ENCODE measurements at places on chromosomes 7 and 10.

- H3K4me3 ChIP-seq, result no peak overlapping the region
- no peaks in the 10 kb centered on the region for H3K36me3 ChIP-seq
- no peak overlapping the region for H3K27ac ChIP-seq
- DNase-seq, result no peak
These were observed 72.9 kb upstream of the PODXL start for GRCh38 chr7:131629217-131629882.

DNA sequence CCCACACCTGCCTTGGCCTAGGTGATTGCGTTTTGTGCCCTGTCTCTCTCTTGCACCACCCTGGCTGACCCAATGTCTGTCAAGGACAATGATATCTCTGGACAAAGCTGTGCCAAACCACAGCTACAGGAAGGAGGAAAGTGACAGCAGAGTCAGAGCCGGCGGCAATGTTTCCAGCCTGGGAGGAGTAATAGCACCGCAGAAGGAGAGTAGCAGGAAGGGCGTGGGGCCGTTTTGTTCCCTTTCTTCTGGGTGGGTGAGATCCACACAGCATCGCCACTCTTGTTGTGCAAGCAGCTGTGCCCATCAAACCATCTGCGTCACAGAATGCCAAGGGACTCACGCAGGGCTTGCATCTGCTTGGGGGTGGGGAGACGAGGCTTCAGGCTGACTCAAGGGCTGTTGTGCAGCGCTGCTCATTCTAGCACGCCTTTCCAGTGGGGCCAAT lies 341.6 kb upstream of the AUTS2 start:
- no peaks in the 10 kb centered on the region for H3K36me3 ChIP-seq
- no peak overlapping the region for H3K4me3 ChIP-seq
- H3K27ac ChIP-seq, result no peak overlapping the region
- H3K4me1 ChIP-seq, result peaks cover 3% of the 10 kb centered on the region
- H3K27me3 ChIP-seq, result no peaks in the 10 kb centered on the region

GRCh38 chr7:42690794-42691639 lies 220.9 kb downstream of the C7orf25 start:
- H3K4me3 ChIP-seq, result no peak overlapping the region
- no peak for DNase-seq
- no peaks in the 10 kb centered on the region for H3K4me1 ChIP-seq

- H3K4me3 ChIP-seq, result no peak overlapping the region
- H3K27ac ChIP-seq, result no peak overlapping the region
- peaks cover 53% of the 10 kb centered on the region for H3K36me3 ChIP-seq
- H3K27me3 ChIP-seq, result no peaks in the 10 kb centered on the region
- H3K4me1 ChIP-seq, result peaks cover 7% of the 10 kb centered on the region
These were observed 254.1 kb downstream of the TNS3 start for GRCh38 chr7:47327698-47328391.

GRCh38 chr7:55206235-55207029 lies 158.7 kb upstream of the LANCL2 start:
- H3K4me3 ChIP-seq, result no peak overlapping the region
- no peak for DNase-seq
- no peak overlapping the region for H3K27ac ChIP-seq

DNA sequence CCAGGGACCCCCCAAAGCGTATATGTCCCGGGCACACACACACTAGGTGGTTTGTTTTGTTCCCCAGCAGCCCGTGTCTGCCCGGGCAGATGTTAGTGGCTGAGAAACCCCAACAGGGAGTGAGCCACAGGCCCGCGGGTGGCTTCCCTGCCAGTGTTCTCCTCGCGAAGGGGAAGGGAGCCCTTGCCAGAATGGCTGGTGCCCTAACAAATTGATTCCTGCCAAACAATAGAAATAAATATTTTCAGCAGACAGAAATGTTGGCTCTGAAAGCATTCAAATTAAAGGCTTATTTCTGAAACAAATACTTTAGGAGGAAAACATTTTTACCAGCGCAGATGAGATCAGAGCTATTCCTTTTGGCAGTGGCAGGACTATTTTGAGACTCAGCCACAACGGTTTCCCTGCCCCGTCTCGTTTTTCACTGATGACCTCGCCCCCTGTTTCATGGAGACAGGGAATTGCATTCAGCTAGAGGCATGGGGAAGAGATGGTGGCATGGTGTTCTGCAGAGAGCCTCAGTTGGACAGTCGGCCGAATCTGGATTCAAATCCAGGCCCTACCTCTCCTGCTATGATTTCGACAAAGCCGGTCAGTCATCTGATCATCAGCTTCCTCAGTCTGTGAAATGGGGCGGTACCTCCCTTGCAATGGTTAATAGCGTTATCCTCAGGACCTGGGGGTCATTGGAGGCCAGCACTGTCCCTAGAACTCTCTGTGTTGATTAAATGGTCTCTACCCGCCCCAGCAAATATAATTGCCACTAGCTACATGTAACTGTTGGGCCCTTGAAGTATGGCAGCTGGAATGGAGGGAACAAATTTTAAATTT lies 84.5 kb downstream of the CUX1 start:
- peaks cover 16% of the 10 kb centered on the region for H3K4me1 ChIP-seq
- no peak overlapping the region for H3K4me3 ChIP-seq
- DNase-seq, result no peak
- H3K27me3 ChIP-seq, result no peaks in the 10 kb centered on the region
- no peak overlapping the region for H3K27ac ChIP-seq

DNA sequence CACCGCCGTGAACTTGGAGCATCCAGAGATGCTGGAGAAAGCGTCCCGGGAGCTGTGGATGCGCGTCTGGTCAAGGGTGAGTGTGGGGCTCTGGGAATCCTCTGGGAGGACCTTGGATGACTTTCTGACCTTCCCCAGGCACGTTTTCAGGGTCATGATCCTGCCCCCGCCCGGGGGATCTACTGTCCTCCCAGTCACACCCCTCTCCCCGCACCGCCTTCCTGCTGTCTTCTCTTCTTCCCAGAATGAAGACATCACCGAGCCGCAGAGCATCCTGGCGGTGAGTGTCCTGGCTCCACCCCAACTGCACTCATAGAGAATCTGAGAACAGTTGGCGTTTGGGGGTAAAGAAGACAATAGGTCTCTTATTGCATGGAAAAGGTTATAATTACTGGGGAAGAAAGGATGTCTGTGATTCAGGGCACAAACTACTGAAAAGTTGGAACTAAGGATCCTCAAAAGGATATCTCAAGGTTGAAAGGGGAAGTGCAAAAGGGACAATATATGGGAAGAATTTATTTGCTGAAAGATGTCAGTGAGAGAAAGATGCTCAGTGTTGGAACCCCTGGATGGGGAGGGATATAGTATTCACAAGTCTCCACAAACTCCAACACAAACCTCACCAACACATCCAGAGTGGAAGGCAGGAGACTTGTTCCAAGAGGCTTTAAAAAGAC lies 1.9 kb downstream of the GSTK1 start:
- H3K27ac ChIP-seq, result peak overlapping the region; percentile 83
- no peak for DNase-seq
- H3K4me3 ChIP-seq, result peak overlapping the region; percentile 9

DNA sequence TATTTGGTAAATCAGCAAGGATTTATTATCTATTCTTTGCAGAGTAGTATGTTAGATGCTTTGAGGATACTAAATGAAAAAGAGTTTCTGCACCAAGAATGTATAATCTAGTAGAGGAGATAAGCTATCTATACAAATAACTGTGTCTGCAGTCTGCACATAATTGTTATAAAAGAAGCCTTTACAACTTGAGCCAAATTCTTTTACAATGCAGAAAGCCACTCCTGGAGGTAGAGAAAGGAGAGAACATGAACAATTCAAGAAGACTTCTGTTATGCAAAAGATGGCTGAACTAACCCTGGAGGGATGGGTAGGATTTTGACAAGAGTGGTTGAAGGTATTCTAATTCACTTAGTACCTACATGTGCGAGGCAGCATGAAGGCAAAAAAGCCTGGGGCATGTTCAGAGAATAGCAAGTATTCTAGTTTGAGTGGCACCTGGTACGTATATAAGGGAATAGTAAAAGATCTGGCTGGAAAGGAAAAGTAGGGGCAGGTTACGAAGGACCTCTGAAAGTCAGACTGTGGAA lies 251.1 kb upstream of the KAT6B start:
- H3K27me3 ChIP-seq, result no peaks in the 10 kb centered on the region
- DNase-seq, result no peak
- H3K4me3 ChIP-seq, result no peak overlapping the region
- no peaks in the 10 kb centered on the region for H3K4me1 ChIP-seq
- H3K36me3 ChIP-seq, result peaks cover 35% of the 10 kb centered on the region
- H3K27ac ChIP-seq, result no peak overlapping the region

DNA sequence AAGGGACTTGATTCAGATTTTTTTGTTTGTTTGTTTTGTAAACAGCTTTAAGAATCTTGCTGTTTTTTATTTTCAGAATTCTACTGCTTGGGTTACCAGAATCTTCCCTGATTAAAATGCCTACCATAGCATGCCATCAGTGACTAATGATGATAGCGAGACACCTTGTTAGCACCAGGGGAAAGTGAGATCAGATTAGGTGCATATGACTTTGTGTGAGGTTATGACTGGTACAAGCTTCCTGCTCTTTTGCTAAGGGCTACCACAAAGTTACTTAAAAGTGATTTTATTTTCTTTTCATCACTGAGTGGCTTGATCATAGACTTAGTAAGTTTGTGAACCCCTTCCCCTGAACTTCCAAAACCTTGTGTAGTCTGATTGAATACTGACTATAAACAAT lies 93.5 kb downstream of the SND1 start:
- H3K36me3 ChIP-seq, result peaks cover 42% of the 10 kb centered on the region
- H3K4me1 ChIP-seq, result peaks cover 7% of the 10 kb centered on the region
- DNase-seq, result no peak
- no peak overlapping the region for H3K27ac ChIP-seq
- H3K4me3 ChIP-seq, result no peak overlapping the region
- no peaks in the 10 kb centered on the region for H3K27me3 ChIP-seq

DNA sequence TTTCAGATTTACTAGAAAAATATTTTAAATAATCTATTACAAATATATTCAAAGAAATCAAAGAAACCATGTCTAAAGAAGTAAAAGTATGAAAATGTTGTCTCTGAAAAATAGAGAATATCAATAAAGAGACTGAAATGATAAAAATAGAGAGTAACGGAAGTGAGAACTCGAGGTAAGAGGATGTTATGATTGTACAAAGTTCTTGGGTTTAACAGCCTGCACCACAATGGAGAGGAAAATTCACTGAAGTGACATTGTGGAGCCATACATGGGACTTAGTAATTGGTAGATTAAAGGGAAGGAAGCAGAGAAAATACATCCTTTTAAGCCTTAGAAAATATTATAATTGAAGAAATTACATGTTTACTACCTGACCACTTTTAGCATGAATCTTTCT lies 77.9 kb downstream of the THSD7A start:
- H3K4me3 ChIP-seq, result no peak overlapping the region
- no peak overlapping the region for H3K27ac ChIP-seq
- no peak for DNase-seq
- H3K36me3 ChIP-seq, result no peaks in the 10 kb centered on the region

- peaks cover 28% of the 10 kb centered on the region for H3K36me3 ChIP-seq
- H3K4me3 ChIP-seq, result no peak overlapping the region
- no peaks in the 10 kb centered on the region for H3K27me3 ChIP-seq
- H3K27ac ChIP-seq, result no peak overlapping the region
- peaks cover 21% of the 10 kb centered on the region for H3K4me1 ChIP-seq
These were observed 102.0 kb upstream of the STEAP1B start for GRCh38 chr7:22601812-22602565.

DNA sequence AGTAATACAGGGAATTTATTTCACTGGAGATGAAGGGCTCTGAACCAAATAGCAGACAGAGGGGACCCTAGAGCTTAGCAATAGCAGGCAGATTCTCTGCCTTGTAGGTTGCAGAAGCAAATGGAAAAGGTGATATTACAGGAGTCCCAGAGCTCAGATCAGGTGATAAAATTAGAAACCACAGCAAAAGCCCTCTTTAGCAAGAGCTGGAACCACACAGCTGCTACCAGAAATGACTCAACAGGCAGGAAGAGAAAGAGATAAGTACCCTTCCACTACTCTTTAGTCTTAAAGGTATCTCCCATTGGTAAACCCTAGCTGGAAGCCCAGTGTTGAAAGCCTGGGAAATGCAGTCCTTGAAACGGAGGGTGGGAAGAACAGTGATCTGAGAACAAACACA lies 535.6 kb upstream of the GHITM start:
- no peak for DNase-seq
- H3K27me3 ChIP-seq, result no peaks in the 10 kb centered on the region
- H3K36me3 ChIP-seq, result no peaks in the 10 kb centered on the region
- no peaks in the 10 kb centered on the region for H3K4me1 ChIP-seq

- no peak overlapping the region for H3K27ac ChIP-seq
- no peaks in the 10 kb centered on the region for H3K4me1 ChIP-seq
- peaks cover 1% of the 10 kb centered on the region for H3K27me3 ChIP-seq
- no peak for DNase-seq
These were observed 56.4 kb downstream of the THNSL1 start for GRCh38 chr10:25072786-25073185.

- DNase-seq, result no peak
- no peaks in the 10 kb centered on the region for H3K27me3 ChIP-seq
- H3K36me3 ChIP-seq, result no peaks in the 10 kb centered on the region
- no peaks in the 10 kb centered on the region for H3K4me1 ChIP-seq
- no peak overlapping the region for H3K4me3 ChIP-seq
These were observed 528.5 kb downstream of the LRMDA start for GRCh38 chr10:75959912-75960311.

DNA sequence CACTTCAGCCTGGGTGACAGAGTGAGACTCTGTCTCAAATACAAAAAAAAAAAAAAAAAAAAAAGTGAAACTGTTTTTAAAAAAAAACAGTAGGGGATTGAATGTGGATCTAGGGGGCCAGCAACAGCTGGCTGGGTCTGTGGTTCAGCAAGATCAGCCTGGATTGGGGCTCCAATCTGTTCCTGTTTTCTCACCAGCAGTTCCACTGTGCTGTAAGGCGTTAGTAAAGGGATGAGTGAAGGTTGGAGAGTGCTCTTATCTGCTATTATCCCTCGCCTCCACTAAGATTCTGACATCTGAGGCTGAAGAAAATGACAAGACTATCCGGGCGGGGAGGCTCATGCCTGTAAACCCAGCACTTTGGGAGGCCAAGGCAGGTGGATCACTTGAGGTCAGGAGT lies 41.6 kb upstream of the GTF2IRD1 start:
- H3K36me3 ChIP-seq, result no peaks in the 10 kb centered on the region
- H3K4me1 ChIP-seq, result no peaks in the 10 kb centered on the region
- H3K4me3 ChIP-seq, result no peak overlapping the region

GRCh38 chr7:133009426-133010252 lies 72.3 kb downstream of the CHCHD3 start:
- no peaks in the 10 kb centered on the region for H3K4me1 ChIP-seq
- DNase-seq, result no peak
- H3K27ac ChIP-seq, result no peak overlapping the region
- H3K27me3 ChIP-seq, result no peaks in the 10 kb centered on the region

DNA sequence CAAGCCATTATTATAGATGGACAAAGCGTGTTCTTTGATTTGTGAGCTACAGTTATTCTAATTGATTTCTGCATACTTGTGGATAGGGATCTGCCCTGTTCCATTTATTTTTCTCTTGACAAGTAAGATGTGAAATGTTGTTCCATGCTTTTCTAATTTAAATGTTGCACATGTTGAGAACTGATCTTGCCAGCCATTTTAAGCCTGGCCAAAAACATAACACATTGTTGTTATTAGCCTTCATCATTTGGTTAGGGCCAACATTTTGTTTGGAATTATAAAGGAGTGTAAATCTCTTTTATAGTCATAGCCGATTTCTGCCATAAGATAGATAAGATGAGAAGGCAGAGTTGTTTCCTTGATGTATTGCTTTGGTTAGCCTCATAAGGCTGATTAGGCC lies 117.0 kb downstream of the WNT2 start:
- no peaks in the 10 kb centered on the region for H3K27me3 ChIP-seq
- H3K4me1 ChIP-seq, result no peaks in the 10 kb centered on the region
- no peak overlapping the region for H3K4me3 ChIP-seq
- DNase-seq, result no peak
- peaks cover 4% of the 10 kb centered on the region for H3K36me3 ChIP-seq
